ENCODE measurements at places on chromosomes 2 and 18.

DNA sequence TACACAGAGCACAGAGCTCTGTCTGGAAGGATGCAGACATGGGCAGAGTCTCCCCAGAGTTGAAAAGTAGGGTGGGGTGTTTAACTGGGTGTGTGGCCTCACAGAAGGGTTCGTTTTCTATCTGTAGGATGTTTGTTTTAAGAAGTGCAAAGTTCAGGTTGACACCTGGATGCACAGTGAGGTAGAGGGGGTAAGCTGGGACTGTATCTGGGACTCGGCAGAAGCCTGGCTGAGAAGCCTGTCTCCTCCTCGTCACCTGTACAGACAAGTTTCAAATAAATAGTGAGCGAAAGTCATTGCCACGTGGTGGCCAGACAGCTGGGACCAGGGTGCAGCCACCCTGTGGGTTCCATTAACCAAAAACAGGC lies 145.9 kb downstream of the KLHL29 start:
- no peak for DNase-seq

DNA sequence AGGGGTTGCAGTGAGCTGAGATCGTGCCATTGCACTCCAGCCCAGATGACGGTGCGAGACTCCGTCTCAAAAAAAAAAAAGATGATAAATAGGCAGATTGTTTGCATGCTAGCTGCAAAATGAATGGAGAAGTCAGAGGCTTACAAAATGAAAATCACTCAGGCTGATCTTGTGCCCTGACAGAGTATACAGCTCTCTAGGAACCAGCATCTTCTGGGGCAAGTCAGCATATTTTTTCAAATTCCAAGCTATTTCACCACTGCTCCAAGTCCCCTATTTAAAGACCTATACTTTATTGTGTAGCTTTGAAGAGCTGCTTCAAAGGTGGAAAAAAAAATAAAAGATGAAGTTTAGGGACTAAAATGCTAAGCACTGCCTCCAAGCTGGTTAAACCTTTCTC lies 6.1 kb downstream of the E2F6 start:
- no peak for DNase-seq

GRCh38 chr2:14401873-14402272 lies 230.6 kb upstream of the LRATD1 start:
- DNase-seq, result no peak

DNA sequence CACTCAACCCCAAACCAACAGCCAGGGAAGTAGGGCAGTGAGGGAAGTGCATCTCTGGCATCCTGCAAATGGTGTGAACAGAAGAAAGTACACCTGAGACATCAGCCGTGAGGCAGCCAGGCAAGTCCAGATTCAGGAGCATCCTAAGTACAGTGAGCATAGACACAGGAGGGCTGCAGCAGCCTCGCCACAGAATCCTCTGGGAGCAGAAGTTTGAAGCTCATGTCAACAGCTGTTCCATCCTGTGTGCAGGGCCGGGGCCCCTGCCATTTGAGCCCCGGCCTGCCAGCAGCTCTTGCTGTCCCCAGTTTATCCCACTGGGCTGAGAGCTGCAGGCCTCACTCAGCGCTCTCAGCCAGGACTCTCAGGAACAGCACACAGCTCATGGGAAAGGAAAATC lies 14.5 kb downstream of the LOXHD1 start:
- DNase-seq, result no peak

- peak; percentile 50 for DNase-seq
These were observed at the start of gene HES6 for GRCh38 chr2:238239863-238240756. Gene HES6 (minus strand): TSS chr2:238240038. CDS start chr2:238239905, 133 bp downstream.

Measured in stimulated activated CD4-positive, alpha-beta T cell treated with anti-CD3 and anti-CD28 coated beads, Interleukin-2, amount 100 ng/mL, for 4 hours (primary cell).